Activated CD8-positive, alpha-beta memory T cell treated with anti-CD3 and anti-CD28 coated beads, Interleukin-2, amount 50 U/mL, for 48 hours (primary cell): ENCODE measurements at places on chromosomes 2 and 18.
A peak's percentile ranks its signal among the peaks of the same experiment; 100 is the strongest.

- no peak for DNase-seq
Observed at GRCh38 chr2:20551260-20551944, 99.5 kb downstream of the HS1BP3 start.

DNA sequence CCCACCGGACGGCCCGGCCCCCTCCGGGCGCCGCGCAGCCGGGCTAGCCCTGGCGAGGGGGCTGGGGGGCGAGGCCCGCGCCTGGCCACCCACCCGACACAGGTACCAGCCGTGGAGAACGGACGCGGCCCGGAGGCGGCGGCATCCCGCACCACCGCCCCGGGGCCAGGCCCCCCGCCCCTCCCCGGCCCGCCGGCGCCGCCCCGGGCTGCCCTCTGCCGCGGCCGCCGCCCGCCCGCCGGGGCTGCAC, 405 bp downstream of the SOS1 start:
- no peak for DNase-seq

GRCh38 chr2:71922091-71922490, 225.6 kb downstream of the CYP26B1 start:
- DNase-seq, result peak; percentile 20

DNA sequence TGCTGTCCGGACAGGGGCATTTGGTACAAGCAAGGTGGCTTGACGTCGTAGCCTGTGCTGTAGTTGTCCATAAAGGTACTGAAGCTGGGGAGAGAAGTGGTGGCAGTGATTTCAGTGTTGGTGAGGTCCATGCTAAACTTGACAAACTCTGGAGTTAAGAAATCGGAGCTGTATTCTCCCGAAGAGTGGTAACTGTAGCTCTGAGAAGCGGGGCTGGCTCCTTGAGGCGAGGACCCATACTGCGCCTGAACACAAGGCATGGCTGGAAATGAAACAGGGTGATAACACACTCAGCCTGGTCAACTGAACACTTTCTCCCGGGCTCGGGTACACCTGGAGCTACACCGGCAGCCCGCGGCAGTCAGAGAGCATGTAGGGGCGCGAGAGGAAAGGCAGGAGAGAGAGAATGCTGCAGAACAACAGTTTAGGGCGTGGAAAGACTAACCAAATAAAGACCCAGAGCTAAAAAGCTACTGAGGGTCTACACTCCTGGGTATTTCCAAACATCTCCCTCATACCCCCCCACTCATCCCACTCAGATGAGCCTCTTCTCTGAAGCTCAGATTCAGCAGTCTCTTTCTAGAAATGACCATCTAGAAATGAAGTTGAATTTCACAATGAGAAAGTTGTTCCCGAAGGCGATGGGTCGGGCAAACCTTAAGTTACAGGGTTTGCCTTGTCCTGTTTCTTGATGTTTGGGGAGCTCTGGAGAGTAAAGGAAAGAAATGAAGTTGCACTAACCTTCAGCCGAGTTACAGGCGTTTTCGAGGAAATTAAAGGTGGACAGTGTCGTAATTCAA, 2.4 kb downstream of the NR4A2 start:
- DNase-seq, result no peak

DNA sequence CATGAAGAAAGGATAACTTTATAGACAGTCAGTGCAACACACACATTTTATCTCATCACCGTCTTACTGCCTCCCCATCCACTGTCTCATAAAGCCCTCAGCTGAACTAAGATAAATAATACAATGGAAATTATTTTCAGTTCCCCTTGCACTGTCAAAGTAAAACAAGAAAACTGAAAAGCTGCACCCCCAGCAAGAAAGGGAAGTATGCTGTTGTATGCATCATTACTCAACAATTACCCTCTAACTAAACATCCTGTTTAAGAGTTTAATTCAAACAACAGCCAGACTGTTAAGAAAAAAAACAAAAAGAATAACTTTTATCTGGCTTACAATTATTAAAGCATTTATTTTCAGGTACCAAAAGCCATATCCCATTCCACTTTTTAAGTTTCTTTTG, 25.0 kb downstream of the MPPE1 start:
- no peak for DNase-seq

GRCh38 chr2:69572641-69573040, 70.9 kb downstream of the AAK1 start:
- DNase-seq, result no peak

- DNase-seq, result no peak
Observed at GRCh38 chr2:36128359-36128758, 227.2 kb upstream of the CRIM1 start.

DNA sequence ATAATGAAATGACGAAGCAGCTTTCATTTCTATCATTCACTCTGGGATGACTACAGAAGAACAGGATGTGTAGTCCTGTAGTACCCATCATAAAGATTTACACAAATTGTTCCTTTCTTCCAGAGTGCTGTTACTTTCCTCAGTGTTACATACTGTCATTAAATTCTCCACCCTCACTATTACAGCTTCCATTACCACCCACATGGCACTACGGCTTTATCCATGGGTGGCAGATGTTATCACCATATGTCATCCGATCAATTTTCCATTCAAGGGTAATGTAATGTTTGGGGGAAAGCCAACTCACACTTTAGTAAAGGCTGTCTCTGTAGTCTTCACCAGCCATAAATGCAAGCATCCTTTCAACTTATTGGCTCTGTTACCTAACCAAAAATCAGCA, 7.1 kb upstream of the CSRNP3 start:
- DNase-seq, result no peak

DNA sequence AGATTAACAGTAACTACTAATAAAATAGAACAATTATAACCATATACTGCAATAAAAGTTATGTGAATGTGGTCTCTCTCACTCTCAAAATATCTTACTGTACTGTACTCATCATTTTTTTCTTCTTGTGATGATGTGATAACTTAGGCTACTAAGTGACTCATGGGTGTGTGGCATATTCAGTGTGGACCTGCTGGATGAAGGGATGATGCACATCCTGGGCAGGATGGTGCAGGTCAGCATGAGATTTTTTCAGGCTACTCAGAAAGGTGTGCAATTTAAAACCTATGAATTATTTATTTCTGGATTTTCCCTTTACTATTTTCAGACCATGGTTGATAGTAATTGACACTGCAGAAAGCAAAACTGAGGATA, 90.7 kb downstream of the NCKAP5 start:
- DNase-seq, result no peak

- DNase-seq, result no peak
Observed at GRCh38 chr2:196729418-196729817, 70.1 kb downstream of the GTF3C3 start.

DNA sequence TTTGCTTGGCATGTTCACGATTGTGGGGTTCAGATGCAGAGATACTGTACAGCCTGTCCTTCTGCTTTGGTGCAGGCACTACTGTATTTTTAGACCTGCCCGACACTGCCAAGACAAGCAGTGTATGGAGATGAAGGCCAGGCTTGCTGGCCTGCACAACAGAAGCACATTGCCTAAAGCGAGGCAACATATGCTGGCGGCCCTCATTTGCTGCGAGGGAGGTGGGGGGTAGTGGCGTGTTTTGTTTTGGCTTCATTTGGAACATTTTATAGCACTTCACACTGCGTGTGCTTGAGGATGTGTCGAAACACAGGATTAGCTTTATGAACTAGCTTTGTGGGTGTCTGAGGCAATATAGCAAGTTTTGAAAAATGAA, 27.0 kb downstream of the TMEM182 start:
- no peak for DNase-seq

GRCh38 chr2:167196461-167197252, 308.4 kb downstream of the XIRP2 start:
- no peak for DNase-seq

DNA sequence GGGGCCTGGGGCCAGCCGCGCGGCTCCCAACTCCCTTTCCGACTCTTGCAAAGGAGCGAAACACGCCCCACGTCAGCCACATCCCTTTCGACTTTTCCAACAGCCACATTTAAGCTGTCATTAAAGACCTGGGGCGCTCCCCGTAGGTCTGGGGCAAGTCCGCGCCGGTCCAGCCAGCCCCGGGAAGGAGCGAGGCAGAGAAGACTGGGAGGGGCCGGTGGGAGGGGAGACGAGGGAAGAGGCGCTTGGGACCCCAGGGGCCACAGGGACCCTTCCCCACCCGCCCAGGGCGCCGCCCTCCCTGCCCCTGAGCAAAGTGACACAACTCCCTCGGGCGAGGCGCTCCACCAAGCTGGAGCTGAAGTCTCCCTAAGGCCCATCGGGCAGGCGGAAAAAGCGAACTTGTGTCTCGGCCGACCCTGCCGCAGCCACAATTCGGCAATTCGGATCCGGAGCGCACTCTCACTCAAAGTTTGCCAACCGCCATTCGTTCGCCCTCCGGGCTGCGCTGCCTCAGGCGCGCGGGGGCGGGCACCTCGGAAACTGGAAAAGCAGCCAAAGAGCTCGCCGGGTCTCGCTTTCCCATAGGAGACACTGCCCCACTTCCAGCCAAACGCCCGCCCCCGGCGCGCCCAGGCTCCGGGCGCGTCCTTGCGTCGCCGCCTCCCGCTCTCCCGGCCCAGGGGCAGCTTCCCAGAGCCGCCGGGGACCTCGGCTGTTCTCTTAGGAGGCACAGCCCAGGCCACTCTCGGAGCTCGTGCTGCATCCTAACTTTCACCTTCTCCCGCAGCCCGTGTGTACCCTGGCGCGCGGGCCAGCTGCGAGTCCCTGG, 1.1 kb upstream of the KCTD1 start:
- DNase-seq, result peak; percentile 64

DNA sequence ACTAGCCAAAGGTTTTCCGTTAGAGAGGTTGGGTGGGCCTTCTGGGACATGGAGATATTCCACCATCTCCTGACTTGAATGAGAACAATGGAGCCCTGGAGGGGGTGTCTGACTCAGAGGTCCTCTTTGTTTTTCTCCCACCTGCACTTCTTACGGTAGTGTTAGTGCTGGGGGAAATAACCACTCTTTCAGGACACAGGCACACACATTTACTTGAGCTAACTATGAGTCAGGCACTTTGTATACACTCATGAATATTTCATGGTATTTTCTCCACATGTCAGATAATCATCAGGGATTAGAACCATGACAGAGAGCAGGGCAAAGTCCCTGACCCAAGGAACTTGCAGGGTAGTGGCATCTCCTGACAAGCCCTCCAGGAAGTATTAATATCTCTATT, 439.1 kb downstream of the TSN start:
- DNase-seq, result no peak
